NCI-H2029 (cell line): ENCODE measurements at places on chromosomes 3 and 15.

GRCh38 chr15:67107014-67107812 is 41.8 kb downstream of the SMAD3 start:
- no peak for DNase-seq

GRCh38 chr3:185151964-185152409 is 873 bp downstream of the C3orf70 start:
- DNase-seq = no peak

DNA sequence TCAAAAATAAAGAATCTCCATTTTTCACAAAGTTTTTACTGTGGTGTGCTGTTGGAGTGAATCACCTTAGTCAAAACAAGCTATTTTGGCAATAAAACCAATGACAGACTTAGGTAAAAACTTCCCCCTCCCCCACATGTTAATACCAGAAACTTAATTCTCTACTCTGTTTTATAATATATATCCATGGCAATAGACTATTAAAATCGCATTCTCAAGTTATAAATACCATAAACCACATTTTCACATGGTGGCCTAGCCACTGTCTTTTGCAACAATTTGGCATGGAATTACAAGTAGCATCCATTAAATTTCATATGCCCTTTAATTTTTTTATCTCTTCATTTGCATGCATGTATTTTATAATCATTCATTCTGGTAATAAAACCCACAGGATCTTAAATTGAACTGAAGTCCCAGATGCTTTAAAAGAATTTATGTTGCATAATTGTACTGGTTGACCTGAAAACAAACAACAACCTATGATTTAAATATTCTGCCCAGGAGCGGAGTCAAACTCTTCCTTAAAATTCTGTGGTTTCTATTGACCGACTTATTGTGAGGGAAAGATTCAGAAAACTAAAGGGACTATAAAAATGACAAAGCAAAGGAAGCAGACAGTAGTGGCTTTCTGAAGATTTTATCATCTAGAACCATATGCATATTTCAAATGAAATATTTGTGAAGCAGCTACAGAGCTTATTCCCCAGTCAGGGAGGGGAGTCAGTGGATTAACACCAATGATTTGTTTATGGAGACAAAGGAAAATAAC is 229.0 kb upstream of the TBL1XR1 start:
- no peak for DNase-seq

- no peak for DNase-seq
Measured at GRCh38 chr3:158663246-158663645, 9.2 kb downstream of the LXN start.

DNA sequence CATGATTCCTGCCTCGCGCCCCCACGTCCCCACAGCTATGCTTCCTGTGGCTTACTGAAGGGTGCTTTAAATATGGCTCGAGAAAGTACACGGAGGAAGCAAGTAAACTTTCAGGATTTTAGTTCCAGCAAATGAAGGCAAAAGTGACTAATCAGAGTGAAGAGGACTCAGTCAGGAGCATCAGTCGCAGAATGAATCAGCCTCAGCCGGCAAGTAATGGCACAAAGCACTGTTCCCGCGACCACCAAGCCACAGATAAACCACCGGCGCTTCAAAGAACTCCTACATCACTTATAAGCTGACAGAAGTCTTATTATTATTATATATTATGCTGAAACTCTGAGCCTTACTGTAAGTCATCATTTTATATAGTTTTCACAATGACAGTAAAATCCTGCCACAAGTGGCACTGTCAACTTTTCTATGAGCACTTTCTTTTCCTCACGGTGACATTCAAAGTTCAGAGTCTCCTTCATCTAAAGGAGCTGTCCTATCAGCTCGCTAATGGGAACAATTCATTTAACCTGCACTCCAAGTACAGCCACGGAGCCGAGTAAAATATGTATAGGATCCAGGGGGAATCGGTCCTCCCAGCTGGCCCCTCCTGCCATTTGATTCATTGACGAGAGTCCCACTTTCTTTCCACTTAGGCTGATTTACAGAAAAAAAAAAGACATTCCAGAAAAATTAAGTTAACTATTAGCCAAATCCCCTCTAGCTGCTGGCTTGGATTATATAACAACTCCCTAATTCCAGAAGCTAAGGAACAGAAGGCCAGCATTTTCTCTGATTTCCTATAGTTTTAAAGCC is 217.0 kb upstream of the ICE2 start:
- DNase-seq = no peak

- DNase-seq = no peak
Measured at GRCh38 chr3:14204515-14205284, 26.1 kb downstream of the LSM3 start.

DNA sequence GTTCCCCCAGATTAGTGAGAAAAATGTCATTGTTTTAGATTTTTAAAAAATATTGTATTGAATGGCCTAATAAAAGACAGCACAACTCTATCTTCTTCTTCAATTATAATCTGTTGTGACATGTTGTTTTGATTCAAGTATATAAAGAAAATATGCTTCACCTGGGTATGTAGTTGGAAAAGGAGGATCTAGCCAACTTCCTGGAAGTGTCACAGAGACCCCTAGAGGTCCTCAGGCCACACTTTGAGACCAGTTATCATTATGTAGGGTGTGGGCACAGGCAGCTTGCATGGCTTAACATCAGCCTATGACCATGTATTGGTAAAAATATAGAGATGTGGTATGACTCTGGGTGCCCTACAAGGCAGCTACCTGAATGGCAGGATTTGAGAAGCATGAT is 14.7 kb upstream of the RYR3 start:
- no peak for DNase-seq

- DNase-seq = no peak
Measured at GRCh38 chr15:67820122-67820991, 5.0 kb upstream of the SKOR1 start.

- no peak for DNase-seq
Measured at GRCh38 chr3:29577250-29577649, 296.4 kb downstream of the RBMS3 start.

DNA sequence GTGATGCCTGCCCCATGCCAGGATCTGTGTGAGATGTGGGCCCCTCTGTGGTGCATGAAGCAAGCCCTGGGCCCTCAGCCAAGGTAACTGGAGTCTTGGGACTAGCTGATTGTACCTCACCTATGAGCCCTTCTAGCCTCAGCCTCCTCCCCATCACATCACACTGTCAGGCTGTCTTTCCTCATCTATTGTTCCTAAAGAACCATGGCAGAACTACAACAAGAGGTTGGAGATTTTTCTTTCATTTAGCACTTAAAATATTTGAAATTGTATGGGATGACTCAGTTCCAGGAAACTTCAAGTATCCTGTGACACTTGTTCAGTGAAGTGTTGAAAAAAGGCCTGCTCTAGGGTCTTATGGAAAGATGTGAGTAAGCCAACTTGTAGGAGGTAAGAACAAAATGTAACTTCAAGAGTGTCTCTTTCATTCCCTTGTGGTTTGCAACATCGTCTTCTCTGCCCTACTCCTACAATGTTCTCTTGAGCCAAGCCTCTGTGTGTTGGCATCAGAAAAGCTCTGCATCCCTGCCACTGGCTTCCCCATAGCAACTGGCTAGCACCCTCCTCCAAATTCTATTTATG is 58.7 kb upstream of the TIPARP start:
- DNase-seq = peak; percentile 54

- no peak for DNase-seq
Measured at GRCh38 chr15:39128746-39129145, 452.1 kb upstream of the THBS1 start.

- DNase-seq = no peak
Measured at GRCh38 chr3:21830541-21830940, 79.5 kb upstream of the ZNF385D start.

DNA sequence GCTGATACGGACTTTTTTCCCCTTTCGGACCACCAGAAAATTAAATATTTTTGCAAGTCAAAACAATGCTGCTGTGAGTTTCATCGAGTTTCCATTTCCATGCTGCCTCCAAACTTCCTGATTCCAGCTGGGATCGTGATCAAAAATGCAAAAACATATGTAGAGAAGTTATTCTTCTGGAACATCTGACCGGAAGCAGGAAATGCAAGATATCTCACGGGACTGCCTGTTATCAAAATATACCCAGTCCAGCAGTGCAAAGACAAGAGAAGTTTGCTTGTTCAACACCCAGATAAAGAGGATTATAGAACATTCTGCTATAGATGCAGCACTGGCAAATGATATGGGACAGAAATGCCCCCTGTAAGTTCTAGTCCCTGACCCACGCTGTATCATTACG is 726.7 kb upstream of the NR2F2 start:
- DNase-seq = no peak

- no peak for DNase-seq
Measured at GRCh38 chr3:116920826-116921610, 211.4 kb downstream of the TUSC7 start.

DNA sequence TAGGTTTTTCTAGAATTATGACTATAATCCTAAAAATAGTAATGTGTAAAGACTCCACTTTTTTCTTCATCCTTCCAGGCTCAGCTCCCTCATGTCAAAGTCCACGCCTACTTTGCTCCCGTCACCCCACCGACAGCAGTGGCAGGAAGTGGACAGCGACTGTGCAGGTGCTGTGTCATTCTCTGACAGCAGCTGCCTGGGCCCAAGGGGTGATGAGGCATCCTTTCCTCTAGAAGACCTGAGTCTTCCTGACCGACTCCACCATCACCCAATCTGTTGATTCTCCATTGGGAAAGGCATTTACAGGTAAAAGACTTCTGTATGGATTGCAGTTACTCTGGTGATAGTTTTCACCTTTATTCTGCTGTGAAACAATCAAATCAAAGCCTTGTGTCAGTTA is 54.8 kb downstream of the UBP1 start:
- DNase-seq = no peak

DNA sequence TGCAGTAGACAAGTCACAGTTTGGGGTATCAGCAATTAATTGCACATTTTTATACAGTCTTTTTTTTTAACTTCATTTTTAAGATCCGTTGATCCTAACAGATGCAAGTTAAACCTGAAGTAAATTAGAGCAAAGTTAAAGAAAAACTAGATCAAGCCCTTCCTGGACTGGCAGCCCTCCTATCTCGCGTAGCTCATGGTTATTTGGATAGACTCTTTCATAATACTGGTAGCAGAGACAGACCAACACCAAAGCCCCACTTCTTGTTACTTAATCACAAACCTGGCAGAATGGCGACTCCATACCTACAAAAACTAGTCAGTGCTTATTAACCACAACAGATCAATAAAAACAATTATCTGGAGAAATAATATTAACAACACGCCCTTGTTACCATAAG is 26.8 kb downstream of the SOX2 start:
- DNase-seq = no peak

GRCh38 chr15:93274257-93274656 is 185.2 kb upstream of the RGMA start:
- no peak for DNase-seq

- no peak for DNase-seq
Measured at GRCh38 chr15:41897363-41897799, 3.5 kb upstream of the SPTBN5 start.

GRCh38 chr3:177193688-177194268 is 3.5 kb downstream of the TBL1XR1 start:
- DNase-seq = no peak

GRCh38 chr3:74465715-74466410 is 148.6 kb downstream of the CNTN3 start:
- DNase-seq = no peak

GRCh38 chr15:71237456-71238188 is 122.4 kb downstream of the THSD4 start:
- no peak for DNase-seq

DNA sequence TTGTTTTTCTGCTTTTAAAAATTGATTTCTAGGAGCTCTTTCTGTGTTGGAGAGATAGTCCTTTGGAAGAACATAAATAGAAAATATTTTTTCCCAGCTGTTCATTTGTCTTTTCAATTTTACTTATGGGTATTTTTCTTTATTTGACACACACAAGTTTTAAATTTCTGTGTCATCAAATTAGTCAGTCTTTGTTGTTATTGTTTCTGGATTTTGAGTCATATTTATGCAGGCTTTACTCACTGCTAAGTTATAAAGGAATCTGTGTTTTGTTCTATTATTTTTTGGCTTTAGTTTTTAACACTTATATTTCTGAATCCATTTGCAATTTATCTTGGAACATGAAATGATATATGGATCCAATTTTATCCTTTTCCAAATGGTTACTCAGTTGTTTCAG is 5.9 kb upstream of the GHSR start:
- DNase-seq = no peak

- no peak for DNase-seq
Measured at GRCh38 chr3:166171695-166172094, 334.5 kb upstream of the BCHE start.

GRCh38 chr15:74913041-74913440 is 6.4 kb upstream of the FAM219B start:
- no peak for DNase-seq

DNA sequence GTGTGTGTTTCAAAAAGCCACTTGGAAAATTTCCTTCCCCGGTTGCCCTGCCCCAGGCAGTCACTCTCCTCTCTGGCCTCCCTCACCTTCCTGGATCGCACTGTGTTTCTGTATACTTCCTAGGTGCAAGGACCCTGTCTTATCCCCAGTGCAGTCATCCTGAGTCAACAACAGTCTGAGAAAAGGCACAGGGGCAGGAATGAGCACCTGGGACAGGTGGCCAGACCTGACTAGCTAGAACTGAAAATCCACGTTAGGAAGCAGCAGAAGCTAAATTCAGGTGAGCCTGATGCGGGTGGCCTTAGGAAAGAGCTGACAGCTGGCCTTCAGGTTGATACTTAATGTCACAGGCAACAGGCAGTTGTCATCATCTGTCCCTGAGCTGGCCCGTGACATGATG is 62.9 kb upstream of the VGLL4 start:
- DNase-seq = no peak

DNA sequence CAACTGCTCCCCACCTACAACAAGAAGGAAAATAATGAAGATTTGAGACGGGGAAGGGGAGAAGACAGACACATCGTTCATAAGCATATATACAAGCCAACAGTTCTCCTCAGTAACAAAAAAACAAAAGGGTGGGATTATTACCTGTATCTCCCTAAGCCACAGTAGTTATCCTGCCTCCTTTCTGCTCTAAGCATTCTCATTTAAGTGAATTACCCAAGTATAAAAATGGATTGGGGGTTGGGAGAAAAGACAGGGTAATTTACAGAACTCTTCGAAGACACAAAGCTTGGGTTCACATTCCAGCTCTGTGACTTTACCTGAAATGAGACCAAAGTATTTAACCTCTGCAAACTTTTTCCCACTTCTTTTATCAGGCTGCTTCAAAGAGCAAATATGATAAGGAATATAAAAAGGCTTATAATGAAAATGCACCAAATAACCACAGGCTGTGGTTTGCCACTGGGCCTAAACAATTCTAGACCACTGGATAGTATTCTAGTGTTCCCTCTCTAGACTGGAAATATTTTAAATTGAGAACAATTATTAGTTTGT is 64.4 kb downstream of the UACA start:
- DNase-seq = no peak

GRCh38 chr3:125001557-125002413 is 54.0 kb downstream of the HEG1 start:
- DNase-seq = no peak

DNA sequence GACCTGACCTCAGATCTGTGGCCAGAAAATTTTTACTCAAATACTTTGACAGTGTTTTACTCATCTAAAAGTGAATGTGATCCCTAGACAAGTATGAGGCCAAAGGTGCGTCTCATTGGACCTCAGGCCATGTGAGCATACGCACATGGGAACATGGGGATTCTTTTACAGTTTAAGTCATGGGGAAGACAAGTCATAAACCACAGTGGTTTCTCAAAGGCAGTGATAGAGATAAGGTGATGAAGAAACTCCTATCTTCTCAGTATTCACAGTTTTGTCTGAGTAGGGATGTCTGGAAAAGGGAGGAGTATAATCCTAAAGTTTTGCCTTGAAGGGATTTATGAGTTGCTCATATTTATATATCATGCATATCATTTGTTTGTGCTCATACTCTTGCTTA is 173.8 kb downstream of the FNDC3B start:
- DNase-seq = no peak

GRCh38 chr3:148955544-148956346 is 35.6 kb upstream of the GYG1 start:
- DNase-seq = peak; percentile 47
